ENCODE measurements at places on chromosomes 6 and 20.

- DNase-seq, result peak; percentile 17
Measured at GRCh38 chr20:33680686-33681085, 5.5 kb downstream of the E2F1 start.

DNA sequence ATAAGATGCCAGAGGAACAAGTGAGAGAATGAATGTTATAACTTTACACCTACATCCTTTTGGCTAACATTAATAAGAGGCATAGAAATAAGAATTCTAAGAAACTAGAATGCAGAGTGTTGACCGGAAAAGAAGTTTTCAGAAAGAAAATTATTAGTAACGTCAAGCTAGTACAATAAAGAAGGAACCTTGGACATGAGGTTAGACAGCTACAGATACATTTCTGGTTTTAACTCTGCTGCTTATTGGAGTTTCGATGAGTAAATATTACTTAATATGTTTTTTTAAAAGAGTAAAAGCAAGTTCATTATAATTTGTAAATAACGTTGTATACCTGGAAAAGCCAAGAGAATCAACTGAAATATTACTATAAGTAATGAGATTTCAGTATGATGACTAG, 22.7 kb downstream of the TAB2 start:
- DNase-seq, result no peak

DNA sequence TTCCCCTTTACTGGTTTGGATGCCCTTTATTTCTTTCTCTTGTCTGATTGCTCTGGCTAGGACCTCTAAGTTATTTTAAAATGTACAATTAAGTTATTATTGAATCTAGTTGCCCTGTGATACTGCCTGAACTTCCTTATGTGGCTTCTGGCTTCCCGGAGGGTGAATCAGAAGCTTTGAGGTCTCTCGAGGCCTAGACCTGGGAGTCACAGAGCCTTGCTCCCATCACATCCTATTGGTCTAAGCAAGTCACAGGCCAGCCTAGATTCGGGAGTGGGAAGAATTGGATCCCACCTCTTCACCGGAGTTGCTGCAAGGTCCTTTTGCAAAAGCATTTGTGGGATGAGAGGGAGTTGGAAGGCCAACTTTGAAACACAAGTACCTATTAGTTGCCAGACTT, 15.2 kb downstream of the BCAS4 start:
- no peak for DNase-seq

- no peak for DNase-seq
Measured at GRCh38 chr6:17615794-17616193, 15.7 kb downstream of the FAM8A1 start.

DNA sequence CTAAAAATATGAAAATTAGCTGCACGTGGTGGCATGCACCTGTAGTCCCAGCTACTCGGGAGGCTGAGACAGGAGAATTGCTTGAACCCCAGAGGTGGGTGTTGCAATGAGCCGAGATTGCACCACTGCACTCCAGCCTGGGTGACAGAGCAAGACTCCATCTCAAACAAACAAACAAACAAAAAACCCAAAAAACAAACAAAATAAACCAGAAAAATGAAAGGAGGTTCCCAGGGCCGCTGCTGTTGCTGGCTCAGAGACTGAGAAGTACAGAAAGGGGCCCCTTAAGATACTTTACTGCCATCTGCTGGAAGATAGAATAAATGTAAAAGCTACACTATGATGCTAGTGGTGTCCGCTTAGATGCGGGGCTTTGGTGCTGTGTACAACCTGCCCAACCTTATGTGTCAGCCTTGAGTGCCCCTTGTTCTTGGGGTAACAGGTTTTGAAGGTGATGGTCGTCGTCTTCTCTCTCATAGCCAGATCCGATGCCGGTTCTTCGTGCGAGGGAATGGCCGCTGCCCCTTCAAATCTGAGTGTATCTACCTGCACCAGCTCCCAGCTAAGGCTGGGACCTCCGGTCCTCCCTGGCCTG, 2.8 kb upstream of the FANCE start:
- DNase-seq, result peak; percentile 78

GRCh38 chr6:44462335-44462734, 74.8 kb downstream of the CDC5L start:
- no peak for DNase-seq

- DNase-seq, result peak; percentile 94
Measured at GRCh38 chr6:161418463-161418945, 144.6 kb upstream of the AGPAT4 start.

GRCh38 chr6:148760258-148760534, 13.4 kb downstream of the UST start:
- no peak for DNase-seq

DNA sequence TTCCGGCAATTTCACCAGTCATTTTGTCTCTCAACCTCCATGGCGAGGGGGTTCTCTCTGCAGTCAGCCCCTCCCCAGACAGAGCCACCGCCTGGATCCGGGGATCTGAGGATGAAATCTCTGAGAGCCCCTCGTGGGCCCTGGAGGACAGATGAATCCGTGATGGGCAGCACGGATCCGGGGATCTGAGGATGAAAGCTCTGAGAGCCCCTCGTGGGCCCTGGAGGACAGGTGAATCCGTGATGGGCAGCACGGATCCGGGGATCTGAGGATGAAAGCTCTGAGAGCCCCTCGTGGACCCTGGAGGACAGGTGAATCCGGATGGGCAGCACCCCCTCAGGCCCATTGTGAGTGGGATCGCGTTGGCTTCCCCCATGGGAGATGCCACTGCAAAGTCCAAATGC, 106.5 kb downstream of the DACT2 start:
- no peak for DNase-seq

- DNase-seq, result no peak
Measured at GRCh38 chr6:163432300-163432699, 17.8 kb downstream of the QKI start.

DNA sequence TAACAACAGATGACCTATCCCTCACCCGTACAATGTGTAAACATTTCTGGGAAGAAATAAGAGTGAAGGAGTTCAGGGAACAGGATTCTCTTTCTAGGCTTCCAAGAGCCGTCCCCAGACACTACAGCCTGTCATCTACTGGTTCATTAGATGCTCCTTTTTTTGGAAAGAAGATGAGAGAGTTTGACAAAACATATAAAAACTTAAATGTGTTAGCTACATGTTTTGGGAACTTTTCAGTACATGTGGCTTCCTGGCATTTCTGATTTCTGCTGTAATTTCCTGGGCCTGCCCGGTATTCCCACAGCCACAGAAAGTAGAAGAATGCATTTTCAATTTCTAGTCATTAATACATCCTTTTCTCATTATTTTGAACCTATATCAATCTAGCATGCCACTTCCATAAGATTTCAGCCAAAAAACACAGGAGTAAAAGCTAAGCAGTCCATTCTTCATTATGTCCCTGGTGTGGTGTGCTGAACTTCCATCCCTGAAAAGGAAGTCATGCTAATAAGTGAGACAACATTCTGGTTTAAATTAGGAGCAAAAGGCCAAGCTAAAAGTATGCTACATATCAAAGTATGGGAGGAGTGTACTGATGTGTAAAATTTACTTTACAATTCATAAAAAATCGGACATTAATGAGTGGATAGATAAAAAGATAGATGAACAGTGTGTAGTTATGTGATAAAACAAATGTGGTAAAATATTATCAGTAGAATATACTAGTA, 198.2 kb downstream of the WDR27 start:
- DNase-seq, result peak; percentile 26

GRCh38 chr6:7085911-7086310, 21.9 kb upstream of the RREB1 start:
- DNase-seq, result peak; percentile 15

DNA sequence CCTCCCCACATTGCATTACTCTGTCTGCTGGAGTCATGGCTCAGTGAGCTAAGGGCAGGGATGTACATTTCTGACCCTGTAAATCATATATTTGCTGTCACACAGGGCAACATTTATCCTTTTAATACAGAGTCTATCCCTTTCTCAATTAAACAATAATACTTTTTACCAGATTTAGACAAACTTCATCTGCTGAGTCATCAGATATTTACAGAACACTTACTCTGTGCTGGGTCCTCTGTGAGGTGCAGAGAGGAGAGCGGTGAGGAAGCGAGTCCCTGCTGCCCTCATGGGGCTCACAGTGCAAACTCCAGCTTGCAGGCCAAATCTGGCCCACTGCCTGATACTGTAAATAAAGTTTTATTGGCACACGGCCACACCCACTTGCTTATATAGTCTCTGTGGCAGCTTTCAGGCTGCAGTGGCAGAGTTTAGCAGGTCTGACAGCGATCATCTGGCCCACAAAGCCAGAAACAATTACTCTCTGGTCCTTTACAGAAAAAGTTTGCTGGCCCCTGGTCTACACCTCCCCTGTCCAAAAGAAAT, 144.5 kb downstream of the CDH26 start:
- DNase-seq, result no peak

GRCh38 chr6:25452031-25452430, 172.9 kb downstream of the CARMIL1 start:
- no peak for DNase-seq

DNA sequence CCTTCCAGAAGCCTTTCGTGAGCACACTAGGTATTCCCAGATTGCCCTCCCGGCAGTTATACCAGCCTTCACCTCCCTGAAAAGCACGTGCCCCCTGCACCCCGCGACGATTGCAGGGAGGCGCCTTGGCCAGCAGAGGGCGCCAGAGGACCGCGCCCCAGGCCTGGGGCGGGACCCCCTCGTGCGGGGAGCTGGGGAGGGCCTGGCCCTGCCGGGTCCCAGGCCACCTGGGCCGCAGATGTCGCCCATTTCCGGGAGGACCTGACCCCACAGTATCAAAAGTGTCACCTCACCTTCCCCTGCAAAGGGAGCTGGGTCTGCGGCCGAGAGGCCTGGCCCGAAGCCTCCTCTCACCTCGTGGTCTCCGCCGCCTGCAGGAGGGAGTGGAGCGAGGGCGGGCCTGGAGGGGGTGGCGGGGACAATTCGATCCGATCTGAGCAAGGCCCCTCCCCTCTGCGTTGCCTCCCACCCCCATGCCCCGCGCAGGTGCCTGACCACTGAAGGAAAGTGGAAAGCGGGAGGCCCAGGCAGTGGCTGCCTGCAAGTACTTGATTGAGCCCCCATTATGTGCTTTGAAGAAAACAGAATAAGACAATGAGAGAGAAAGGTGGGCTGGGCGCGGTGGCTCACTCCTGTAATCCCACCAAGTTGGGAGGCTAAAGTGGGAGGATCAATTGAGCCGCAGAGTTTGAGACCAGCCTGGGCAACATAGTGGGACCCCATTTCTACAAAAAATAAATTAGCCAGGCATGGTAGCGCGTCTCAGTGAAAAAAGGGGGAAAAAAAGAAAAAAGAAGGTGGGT, 3.5 kb upstream of the SNAI1 start:
- peak; percentile 33 for DNase-seq

DNA sequence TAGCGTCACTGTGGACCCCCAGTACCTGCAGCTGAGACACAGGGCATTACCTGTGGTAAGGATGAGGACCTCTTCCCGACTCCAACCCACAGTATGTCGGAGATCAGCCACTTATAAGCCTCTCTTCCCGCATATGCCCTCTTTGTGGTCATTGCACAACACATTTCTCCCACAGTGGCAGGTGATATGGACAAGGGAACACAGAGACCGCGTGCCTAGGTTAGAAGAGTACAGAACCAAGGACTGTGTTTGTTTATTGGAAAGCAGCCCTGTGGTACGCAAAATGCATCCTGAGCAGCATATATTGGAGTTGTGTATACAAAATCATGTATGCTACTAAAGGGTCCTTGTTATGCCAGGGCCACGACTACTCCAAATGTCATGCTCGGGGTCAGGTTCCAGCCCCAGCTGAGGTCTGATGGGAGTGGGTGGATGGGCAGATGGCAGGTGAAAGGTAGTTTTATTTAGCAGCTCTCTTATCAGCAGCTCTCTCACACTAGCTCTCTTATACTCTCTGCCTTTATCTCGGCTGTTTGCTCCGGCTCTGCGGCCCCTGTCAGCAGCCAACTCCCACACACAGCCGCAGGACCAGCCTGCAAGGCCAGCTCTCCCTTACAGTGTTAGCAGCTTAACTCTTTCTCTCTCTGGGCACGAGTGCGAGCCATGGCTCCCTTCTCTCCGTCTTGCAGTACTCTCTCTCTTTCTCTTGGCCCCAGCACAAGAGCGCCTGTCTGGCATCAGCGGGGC, 569.0 kb downstream of the KIF16B start:
- no peak for DNase-seq

DNA sequence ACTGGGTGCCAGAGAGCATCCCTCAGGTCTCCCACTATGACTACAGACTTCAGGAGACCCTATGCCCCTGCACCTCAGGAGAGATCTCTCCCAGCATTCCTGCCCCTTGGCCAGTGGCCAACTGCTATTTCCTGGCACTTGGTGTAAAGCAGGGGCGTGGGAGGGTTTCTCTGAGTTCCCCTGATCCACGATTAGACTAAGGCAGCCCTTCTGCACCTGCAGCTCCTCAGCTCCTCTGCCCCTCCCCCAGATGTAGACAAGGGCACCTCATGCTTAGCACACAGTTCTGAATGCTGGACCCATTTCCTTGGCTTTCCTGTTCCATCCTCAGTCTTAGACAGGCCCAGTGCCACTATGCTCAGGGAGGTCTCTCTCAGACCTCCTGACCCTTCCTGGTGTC, 28.6 kb downstream of the EDN1 start:
- DNase-seq, result no peak

- no peak for DNase-seq
Measured at GRCh38 chr6:165663736-165664558, 906 bp upstream of the PDE10A start.

DNA sequence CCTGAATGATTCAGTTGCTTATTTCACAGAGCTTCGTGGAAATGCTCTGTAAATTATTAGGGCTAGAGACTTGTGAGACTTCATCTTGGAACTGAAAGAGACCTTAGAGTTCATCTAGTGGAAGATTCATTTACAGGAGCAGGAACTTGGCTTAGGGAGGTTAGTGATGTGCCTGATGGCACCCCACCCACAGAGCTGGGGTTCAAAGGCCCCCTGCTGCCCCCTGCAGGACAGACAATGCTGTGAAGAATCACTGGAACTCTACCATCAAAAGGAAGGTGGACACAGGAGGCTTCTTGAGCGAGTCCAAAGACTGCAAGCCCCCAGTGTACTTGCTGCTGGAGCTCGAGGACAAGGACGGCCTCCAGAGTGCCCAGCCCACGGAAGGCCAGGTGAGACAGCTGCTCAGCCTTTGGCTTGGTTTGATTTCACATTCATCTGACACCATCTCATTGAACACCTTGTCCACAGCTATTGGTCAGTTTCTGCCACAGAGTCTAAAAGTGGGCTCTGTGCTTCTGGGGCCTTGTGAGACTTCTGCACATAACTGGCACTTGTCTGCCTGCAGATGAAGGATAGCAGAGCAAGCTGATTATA, 25.1 kb downstream of the MYBL2 start:
- DNase-seq, result peak; percentile 38

GRCh38 chr6:141550471-141550870, 582.3 kb upstream of the GJE1 start:
- no peak for DNase-seq

Data from fibroblast of pulmonary artery (primary cell).